ENCODE measurements at places on chromosomes 3 and 15.

DNA sequence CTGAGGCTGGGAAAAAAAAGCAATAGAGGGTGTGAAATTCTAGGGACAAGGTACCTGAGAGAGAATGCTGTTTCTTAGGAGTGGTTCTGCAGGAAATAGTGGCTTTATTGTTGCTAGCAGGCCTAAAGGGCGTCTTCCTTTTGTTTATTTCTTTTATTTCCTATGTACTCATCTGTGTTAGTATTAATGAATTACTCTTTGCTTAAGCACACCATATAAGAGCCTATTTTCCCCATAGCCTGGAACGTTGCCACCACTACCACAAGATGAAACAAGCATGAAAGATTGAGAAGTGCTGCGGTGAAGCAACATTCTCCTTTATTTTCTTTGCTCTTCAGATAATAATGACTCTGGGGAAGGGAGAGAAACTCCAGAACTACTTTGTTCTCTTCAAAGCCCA is 21.3 kb upstream of the GOLIM4 start:
- no peak for DNase-seq

GRCh38 chr3:178343433-178344038 is 192.7 kb upstream of the KCNMB2 start:
- DNase-seq = no peak

GRCh38 chr15:65086680-65087111 is 10.2 kb downstream of the KBTBD13 start:
- no peak for DNase-seq

GRCh38 chr3:45966371-45966791 is 23.1 kb downstream of the CXCR6 start:
- no peak for DNase-seq

- DNase-seq = peak; percentile 10
These were observed 27.5 kb upstream of the CFAP161 start for GRCh38 chr15:81106560-81106959.

- no peak for DNase-seq
These were observed 184.1 kb upstream of the LRRC3B start for GRCh38 chr3:26438325-26438940.

GRCh38 chr3:172136330-172136729 is 97.0 kb downstream of the FNDC3B start:
- DNase-seq = no peak

DNA sequence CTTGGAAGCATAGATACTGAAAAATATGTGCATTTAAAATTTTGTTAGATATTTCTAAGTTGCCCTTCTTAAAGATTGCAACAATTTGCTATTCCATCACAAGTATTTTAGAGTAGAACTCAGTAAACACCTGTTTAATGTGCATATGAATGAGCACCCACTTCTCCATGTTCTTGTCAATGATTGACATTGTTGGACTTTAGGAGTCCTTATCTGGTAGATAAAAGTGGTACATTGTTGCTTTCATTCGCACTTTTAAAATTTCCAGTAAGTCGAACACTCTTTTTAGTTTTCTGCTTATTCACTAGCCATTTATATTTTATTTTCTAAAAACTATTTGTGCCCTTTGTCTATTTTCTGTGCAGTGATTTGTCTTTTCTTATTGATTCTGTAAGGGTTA is 478.3 kb downstream of the SOX2 start:
- no peak for DNase-seq

GRCh38 chr3:189167027-189167766 is 4.6 kb upstream of the TPRG1 start:
- no peak for DNase-seq
